NCI-H2107 (cell line): ENCODE measurements at places on chromosomes 11 and 22.

DNA sequence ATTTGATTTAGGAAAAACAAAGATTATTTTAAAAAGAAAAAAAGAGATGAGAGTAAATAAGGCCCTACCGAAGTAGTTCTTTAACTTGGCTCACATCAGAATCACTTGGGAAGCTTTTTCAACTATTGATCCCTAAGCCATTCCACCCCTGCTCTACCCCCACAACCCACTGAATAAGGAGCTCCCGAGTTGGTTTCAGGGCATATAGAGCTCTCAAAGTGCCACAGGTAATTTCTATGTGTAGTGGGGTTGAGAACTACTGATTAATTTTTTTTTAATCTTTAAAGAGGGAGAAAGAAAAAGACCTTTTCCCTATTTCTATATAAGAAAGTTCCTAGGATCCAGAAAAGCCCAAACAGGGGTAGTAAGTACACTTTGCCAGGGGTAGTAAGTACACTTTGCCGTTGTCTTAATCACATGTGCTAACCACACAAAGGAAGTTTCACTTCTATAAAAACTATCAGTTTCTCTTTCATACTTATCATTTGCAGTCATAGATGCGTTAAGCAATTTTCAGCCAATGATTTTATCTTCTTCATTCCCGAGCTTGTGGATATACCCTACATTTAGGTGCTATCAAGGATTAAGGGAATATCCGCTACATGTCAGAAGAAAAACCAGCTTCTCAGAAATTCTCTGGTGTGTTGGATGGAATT lies 108.4 kb upstream of the ZC3H12C start:
- DNase-seq: no peak

DNA sequence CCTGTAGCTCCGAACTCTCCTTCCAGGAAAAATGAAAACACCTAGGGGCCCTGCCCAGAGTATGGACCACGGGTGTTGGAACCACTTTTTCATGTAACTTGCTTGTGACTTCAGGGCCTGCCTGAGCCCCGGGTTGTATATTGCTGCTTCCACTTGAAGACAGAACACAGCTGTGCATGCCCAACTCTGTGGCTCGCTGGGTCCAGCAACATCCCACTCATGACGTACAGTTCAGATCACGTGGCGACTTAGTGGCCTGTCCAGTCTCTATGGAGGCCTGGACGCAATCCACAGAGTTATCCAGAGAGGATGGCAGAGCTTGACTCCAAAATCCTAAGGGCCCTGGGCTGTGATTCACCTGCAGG lies 6.8 kb downstream of the C11orf21 start:
- no peak for DNase-seq

DNA sequence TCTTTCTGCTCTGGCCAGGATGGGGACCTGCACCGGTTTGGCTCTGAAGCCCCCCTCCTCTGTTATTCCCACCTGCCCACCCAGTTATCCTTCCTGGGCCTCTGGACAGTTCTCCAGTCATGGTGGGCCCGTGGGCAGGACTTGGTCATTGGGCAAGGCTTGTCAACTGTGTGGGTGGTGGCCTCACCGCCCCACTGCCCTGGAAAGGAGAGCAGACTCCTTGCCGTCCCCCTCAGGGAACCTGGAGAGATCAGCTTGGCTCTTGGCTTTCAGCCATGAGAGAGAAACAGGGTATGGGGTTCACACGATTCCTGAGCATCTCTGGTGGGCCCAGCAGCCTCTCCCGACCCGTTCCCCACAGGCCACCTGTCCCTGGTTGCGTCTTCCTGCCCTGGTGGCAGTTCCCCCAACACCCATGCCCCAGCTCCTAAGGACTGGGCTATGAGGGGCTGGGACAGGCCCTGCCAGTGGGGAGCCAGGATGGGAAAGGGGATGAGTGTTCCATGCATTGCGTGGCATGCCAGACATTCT lies 92.3 kb downstream of the MORC2 start:
- no peak for DNase-seq

DNA sequence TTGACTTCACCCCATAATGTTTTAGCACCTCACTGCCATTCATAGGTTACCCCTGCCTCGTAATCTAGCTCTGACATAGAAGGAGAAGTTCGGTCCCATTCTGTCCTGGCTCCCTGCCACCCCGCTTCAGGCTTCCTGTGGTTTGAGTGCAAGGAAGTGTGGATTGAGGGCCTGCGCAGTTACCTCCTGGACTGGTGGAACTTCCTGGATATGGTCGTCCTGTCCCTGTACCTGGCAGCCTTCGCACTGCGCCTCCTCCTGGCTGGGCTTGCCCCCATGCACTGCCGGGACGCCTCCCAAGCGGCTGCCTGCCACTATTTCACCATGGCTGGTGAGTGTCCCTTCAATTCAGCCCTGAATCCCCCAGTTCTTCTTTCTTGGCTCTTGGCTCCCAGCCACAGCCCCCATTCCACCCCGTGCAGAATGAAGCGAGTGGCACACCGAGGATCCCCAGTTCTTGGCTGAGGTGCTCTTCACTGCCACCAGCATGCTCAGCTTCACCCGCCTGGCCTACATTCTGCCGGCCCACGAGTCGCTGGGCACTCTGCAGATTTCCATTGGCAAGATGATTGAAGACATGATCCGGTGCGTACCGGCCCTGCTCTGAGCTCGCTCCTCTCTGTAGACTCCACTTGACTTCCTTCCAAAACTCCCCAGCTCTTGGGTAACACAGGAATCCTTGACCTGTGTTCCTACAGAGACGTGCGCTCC lies 15.4 kb downstream of the ART5 start:
- no peak for DNase-seq

DNA sequence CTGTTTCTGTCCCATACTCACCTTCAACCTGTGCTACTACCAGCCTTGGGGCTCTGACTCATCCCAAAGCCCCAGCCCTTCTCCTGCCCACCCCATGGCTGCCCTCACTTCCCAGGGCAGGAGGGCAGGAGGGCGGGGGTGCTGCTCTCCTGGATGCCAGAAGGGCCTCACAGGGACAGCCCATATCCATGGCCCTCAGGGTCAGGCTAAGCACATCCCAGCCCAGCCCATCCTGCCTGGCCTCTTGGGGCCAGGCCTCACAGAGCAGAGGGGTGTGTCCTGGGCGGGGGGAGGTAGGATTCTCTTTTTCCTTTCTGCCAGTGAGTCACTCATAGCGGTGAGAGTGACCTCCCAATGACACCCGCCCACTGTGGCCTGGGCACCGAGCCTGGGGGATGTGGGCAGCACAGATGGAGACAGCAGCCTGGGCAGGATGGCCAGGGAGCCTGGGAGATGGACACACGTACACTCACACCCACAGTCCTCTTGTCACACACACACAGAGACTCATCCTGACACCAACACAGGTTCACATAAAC lies 2.4 kb downstream of the LTBP3 start:
- no peak for DNase-seq

DNA sequence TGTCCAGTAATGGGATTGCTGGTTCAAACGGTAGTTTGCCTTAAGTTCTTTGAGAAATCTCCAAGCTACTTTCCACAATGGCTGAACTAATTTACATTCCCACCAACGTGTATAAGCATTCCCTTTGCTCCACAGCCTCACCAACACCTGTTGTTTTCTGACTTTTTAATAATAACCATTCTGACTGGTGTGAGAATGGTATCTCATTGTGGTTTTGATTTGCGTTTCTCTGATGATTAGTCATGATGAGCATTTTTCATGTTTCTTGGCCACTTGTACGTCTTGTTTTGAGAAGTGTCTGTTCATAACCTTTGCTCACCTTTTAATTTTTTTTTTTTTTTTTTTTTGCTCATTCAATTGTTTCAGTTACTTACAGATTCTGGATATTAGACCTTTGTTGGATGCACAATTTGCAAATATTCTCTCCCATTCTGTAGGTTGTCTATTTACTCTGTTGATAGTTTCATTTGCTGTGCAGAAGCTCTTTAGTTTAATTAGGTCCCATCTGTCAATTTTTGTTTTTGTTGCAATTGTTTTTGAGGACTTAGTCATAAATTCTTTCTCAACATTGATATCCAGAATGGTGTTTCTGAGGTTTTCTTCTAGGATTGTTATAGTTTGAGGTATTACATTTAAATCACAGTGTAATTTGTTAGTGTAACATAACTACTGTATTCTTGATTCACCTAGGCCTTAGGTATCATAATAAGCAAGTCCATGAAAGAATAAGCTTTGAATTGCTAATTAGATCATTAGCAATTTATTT lies 33.0 kb downstream of the CCDC34 start:
- DNase-seq: no peak

DNA sequence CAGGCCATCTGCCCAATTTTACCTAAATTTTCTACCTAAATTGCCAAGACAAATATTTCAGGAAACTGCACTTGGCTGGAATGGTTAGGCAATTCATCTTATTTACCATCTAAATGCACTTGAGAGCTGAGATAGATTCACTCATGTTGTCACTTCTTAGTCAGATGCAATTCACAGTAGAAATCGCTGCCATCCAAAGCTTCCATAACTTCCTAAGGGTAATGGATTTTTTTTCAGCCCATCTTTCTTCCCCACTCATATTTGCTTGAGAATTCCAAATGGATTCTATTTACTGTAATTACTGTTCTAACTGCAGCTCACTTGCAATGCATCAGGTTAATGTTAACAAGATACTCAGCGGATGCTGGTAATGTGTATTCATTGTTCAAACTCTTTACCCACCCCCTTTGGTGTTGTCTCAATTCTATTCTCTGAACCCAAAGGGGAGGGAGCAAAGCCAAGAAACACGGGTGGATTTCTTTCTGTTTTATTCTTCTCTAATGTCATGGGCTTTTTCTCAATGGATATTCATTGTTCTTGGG lies 96.0 kb downstream of the TENM4 start:
- no peak for DNase-seq

DNA sequence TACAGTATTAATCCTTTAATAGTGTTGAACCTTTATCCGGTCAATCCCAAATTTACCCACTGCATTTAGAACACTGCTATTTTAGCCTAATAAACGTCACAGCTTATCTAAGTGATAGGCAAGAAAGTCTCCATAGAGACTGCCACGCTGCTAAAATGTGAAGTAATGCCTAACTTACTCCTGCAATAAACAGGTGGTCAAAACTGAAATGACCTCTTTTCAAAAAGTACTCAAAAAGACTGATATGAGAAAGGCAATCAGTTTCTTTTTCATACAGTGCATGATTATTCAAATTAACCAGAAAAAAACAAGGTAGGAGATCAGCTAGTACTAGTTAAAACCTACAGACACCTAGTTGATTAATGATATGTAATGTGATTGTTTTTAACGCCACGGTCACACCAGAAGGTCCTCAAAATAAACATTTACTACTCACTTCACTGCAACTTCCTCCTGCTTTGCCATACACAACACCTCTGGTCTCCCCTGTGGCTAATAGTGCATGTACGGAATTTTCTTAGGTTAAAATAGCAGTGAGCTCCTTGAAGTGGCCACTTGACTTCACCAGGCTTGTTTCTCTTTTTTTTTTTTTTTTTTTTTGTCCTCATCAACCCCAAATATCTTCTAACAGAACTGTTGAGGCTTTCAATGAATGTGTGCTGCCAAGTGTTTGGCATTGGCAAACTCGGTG lies 8.8 kb downstream of the ATP5MG start:
- no peak for DNase-seq

DNA sequence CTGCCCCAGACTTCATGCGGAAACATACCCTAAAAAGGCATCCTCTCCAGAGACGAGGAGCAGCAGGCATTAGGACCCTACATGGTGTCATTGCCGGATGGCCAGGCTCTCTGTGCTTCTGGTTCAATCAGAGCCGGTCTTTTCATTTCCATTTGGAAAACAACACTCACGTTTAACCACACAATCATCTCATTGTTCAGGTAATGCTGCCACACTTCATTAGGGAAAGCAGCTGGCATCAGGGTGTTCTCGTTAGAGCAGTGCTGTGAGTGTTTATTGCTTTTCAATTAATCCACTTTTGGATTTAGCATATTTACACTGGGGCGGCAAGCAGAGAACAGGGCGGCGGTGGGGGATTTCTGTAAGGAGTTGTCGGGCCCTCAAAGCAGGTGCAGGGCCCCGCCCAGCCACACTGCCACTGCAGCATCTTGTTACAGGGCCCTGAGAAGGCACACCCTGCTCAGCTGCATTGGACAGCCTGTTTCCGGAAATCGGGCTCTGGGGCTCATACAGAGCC lies 338.6 kb downstream of the SHANK2 start:
- DNase-seq: peak; percentile 98

DNA sequence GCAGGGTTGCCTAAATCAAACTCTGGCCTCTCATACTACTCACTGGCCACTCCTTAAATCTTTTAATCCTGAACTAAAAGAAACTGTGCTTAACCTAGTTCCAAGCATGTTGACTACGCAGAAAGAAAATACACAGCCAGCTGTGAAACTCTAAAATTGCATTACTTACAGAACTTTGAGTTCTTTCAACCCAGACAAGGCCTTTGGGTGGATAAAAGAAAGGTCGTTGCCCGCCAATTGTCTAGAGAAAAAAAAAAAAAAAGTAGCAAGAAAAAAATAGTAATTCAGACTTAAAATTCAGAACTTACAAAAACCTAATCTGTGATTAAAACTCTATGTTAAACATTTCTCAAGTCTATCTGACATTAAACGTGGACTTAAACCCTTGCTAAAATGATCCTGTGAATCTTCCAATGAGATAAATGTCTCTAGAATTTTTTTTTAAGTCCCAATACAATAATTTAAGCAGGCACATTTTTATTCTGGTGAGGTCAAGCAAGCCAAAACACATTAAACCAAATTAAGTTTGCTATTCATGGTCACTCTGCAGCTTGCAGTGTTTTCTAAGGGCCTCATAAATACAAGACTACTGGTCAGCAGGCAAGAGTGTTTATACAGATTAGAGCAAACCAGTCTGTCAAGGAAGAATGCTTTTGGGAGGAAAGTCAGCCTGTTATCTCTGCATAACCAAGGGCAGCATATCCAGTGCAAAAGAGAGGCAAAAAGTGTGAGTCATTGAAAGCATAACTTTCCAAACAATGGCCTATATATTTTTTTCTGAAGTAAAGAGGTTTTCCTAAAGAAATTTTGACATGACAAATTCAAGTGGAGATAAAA lies 29.5 kb upstream of the CCDC34 start:
- no peak for DNase-seq

- DNase-seq: no peak
Measured at GRCh38 chr11:86676533-86677154, 4.2 kb upstream of the ME3 start.

- DNase-seq: no peak
Measured at GRCh38 chr11:68528630-68529029, 68.1 kb downstream of the PPP6R3 start.
